Activated CD4-positive, alpha-beta T cell treated with anti-CD3 and anti-CD28 coated beads, Interleukin-2, amount 50 U/mL, for 24 hours (primary cell): ENCODE measurements at places on chromosomes 11 and 22.

DNA sequence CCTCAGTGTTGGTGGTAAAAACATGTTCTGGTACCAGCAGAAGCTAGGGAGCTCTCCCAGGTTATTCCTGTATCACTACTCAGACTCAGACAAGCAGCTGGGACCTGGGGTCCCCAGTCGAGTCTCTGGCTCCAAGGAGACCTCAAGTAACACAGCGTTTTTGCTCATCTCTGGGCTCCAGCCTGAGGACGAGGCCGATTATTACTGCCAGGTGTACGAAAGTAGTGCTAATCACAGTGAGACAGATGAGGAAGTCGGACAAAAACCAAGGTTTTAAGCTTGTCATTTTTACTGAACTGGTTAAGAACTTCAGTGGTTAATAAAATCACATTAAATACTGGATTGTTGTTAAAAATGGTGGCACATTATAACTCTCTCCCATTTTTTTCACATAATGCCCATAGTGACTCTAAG, 42.6 kb upstream of the VPREB1 start:
- DNase-seq, result no peak

DNA sequence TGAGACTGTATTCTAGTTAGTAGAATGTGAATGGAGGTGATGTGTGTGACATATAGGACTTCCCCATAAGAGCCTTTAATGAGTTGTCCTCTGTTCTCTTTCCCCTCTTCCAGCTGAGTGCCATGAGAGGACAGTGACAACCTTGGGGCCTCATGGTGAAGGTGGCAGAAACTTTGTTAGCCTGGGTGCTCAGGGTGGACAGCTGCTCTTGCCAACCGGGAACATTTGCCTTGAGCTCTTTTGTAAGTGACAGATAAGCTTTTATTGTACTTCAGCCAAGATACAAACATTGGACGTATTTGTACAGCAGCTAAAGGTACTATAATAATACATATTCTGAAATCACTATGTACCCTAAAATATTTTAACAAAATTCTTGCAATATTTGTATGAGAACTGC, 33.0 kb upstream of the PLET1 start:
- DNase-seq, result no peak

GRCh38 chr11:93267383-93267782, 63.2 kb upstream of the DEUP1 start:
- DNase-seq, result no peak

DNA sequence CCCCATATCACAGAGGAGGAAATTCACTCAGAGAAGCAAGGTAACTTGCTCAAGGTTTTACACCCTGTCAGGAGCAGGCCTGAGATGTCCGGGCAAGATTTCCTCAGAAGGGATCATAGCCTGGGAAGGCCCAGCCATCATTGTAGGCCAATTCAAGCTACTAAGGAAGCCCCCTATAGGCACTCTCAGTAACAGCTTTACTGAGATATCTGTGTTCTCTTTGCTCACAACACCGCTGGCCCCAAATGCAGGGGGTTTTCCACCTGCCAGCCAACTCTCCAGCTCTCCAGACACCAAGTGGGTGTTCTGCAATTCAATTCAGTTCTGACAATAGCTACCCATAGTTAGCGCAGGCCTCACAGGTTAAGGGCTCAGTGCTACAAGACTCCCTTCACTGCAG, 84.0 kb downstream of the SLC36A4 start:
- DNase-seq, result no peak

GRCh38 chr22:48403521-48404403, 1423.9 kb downstream of the BRD1 start:
- DNase-seq, result no peak

- no peak for DNase-seq
These were observed 19.9 kb upstream of the CCDC83 start for GRCh38 chr11:85835263-85835662.

DNA sequence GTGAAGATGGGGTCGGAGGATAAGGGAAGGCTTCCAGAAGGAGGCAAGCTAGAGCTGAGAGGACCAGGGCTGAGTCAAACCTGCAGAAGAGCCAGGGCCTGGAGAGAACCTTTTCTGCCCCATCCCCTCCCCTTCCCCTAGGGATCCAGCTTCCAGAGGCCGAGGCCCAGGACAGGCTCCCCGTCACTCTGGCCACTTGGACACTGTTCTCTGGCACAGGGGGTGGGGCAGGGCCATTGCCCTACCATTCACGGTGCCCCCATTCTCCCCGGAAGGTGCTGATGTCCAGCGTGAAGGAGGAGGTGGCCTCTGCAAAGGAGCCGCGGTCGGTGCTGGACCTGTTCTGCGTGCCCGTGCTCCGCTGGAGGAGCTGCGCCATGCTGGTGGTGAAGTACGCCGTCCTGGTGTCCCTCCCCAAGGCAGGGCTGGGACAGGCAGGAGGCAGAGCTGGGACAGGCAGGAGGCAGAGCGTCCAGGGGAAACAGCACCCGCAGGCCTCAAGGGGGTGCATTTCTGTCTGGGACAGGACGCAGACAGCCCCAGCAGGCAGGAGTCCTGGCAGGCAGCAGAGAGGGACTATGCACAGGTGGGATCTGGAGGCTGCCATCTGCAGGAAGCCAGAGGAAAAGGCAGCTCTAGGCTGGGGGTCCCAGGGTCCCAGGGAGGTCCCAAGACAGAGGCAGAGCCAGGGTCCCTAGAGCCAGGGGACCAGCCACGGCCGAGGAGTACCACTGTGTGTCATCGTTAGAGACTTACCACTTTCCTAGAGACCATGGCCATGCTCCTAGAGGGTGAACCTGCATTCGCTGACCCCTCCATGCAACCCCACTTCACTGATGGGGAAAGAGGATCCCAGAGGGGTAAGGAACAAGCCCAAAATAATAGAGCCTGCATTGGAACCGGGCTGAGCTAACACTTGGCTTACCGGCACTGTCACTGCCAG, 25.8 kb upstream of the SLC22A12 start:
- no peak for DNase-seq

DNA sequence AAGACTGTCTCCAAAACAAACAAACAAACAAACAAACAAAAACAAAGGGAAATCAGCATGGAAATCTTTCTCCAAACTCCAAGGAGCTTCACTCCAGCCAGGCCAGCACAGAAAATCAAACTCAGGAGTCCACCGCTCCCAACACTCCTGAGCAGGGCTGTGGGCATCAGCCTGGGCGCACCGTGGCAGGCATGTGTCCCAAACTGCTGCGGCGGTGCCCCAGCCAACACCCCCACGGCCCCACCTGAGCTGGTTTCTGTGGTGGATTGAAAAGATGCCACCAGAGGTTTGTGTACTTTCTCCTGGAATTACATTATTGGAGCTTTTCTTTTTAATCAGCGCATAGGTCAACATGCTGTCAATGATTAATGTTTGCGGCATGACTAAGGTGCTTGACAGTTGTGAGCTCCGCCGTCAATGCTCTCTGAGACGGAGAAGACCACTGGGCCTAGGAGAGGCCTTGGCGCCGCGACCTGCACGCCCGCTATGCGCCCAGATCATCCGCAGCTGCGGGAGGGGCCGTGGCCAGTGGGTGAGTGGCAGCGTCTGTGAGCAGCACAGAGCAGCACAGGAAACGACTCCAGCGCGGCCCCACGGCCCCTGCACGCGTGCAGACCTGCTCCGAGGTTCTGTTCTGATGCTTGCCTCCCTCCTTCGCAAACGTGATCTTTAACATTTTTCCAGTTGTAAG, 18.1 kb downstream of the DRD4 start:
- no peak for DNase-seq

DNA sequence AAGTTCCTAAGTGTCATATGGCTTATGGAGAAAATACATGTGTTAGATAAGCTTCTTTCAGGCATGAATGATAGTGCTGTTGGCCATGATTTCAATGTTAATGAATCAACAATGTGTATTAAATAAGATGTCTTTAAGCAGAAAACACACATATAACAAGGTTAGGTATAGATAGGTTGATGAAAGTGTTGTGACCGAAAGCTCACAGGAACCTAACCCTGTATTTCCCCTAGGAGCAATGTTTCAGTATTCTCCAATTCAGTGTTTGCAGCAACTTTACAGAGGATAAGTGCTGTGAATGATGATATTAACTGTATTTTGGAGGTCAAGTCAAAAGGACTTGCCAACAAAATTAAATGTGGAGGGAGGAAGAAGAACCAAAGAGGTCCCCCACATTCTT, 82.8 kb upstream of the PRDM11 start:
- no peak for DNase-seq

DNA sequence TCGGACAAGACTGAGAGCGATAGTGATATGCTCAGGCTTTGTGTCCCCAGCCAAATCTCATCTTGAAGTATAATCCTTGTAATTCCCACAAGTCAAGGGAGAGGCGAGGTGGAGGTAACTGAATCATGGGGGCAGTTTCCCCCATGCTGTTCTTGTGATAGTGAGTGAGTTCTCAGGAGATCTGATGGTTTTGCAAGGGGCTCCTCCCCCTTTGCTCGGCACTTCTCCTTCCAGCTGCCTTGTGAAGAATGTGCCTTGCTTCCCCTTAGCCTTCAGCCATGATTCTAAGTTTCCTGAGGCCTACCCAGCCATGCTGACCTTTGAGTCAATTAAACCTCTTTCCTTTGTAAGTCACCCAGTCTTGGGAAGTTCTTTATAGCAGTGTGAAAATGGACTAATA, 7.5 kb upstream of the FOLR2 start:
- DNase-seq, result no peak

DNA sequence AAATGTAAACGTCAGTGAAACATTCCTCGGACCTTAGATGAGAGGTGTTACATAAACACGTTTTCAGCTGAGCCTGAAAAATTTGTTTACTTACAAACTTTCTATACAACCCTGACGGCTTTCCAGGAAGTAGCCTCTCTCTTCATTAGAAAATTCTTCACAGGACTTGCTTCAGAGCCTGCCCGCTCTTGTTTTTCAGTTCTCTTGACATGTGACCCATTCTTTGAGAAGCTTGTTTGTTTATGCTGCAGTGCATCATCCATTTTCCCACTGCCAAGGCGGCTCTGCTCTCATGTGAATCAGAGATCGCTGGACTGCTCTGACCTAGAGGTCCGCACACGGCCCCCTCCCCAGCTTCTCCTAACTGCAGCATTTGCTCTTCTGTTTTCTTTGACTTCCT, 47.9 kb upstream of the ARHGAP42 start:
- DNase-seq, result no peak

DNA sequence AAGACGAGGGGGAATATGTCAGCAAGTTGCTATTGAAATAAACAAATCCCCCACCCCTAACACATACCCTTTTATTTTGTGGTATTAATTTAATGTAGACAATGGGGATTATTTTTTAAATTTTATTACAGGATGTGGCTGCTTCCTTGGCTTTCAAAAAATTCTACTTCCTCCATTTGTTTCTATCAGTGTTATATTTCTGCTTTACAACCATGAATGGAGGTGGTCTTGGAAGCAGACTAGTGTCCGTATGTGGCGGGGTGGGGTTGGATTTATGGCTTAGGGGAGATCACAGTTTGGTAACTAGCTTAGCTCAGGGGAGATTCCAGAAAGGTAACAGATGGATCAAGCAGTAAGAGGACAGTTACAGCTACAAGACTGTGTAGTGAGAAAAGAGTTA, 39.3 kb upstream of the PICALM start:
- DNase-seq, result no peak

- no peak for DNase-seq
These were observed 3.3 kb downstream of the LMO1 start for GRCh38 chr11:8260202-8260966.

- no peak for DNase-seq
These were observed 258.0 kb downstream of the FAT3 start for GRCh38 chr11:92482492-92483060.

- DNase-seq, result no peak
These were observed 545.7 kb upstream of the B3GAT1 start for GRCh38 chr11:134957540-134958335.

- DNase-seq, result no peak
These were observed 58.5 kb downstream of the STIM1 start for GRCh38 chr11:3913921-3914320.

- DNase-seq, result no peak
These were observed 2.7 kb downstream of the APOL2 start for GRCh38 chr22:36236388-36237319.

GRCh38 chr11:33689501-33689900, 11.1 kb downstream of the C11orf91 start:
- DNase-seq, result no peak

- no peak for DNase-seq
These were observed 154.0 kb upstream of the RAG2 start for GRCh38 chr11:36751996-36752395.
